ENCODE measurements at places on chromosomes 11 and 22.

- DNase-seq, result no peak
Measured at GRCh38 chr11:64253043-64253442, 1.7 kb downstream of the PLCB3 start.

DNA sequence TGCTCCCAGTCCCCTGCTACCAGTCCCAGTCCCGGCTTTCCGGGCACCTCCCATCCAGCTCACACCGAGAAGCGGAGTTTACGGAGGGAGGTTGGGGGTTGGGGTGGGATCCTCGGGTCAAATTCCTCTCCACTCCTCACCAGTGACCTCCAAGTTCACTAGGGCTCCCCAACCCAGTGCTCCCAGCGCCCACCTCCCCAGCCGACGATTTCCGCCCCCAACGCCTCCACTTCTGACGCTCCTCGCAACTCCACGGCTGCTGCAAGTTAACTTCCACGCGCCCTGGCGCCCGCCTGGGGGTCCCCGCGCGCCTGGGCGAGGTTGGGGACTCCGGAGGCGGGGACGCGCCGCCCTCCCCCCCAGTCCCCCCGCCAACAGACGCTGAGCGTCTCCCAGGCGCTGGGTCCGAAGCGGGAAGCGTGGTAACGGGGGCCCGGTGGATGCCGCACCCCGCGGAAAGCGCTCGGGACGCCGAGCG, 526 bp downstream of the TPST2 start:
- peak; percentile 32 for DNase-seq

DNA sequence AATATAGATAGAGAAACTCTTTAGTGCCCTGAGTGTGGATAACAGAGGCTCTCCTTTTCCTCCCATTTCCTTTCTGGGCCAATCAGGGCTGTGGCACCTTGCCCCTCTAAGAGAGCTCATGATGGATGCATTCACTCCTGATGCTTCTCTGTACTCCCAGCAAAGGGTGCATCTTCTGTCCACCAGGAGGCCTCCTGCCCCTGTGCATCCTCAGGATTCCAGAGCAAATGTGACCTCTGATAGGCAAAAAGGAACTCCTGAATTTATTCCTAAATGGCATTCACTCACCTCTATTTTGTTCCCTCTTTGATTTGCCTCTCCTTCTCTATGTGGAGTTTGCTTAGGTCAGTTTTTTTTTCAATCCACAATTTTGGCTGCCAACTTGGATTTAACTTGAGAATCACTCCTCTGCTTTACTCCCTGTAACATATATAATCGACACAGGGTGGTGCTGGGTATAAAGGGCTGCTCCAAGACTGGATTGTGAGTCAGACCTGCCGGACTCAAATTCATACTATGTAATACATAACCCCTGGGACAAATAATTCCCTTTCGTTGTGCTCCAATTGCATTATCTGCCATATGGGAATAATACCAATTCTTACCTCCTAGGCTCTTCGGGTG, 1.1 kb upstream of the MRGPRX4 start:
- DNase-seq, result no peak

GRCh38 chr22:37024339-37025157, 5.0 kb downstream of the MPST start:
- no peak for DNase-seq

GRCh38 chr11:7546324-7546791, 32.6 kb downstream of the PPFIBP2 start:
- no peak for DNase-seq

DNA sequence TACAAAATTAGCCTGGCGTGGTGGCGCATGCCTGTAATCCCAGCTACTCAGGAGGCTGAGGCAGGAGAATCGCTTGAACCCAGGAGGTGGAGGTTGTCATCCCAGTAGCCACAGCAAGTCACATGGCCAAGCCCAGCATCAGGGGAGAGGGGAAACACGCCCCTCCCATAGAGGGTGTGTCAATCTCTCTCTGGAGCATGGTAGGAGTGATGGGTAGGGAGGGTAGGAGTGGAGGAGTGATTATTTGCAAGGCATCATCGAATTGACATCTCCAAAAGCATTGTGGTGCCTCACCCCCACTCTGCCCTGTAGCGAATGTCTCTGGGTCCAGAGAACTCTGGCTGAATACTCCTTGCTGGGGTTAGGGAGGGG, 6.1 kb upstream of the SSTR3 start:
- DNase-seq, result peak; percentile 45

GRCh38 chr11:118918128-118918685, 7.5 kb downstream of the BCL9L start:
- DNase-seq, result no peak

- DNase-seq, result no peak
Measured at GRCh38 chr11:74909385-74909784, 39.5 kb downstream of the XRRA1 start.

DNA sequence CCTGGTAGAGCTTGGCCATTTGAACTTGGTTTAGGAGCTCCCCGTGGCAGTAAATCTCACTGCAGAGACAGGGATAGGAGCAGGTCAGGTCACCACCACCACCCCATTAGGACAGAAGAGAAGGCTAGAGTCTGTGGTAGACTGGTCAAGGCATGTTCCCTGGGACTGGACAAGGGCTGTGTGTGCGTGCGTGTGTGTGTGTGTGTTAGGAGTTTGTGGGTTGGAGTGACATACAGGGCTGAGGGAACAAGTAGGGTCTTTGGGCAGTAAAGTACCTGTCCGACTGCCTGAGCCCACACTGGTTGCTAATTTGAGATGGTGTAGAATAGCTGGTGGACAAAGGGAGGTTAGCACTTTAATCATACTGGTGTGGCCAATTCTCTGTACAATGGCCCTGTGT, 16.1 kb downstream of the TREH start:
- DNase-seq, result no peak

- no peak for DNase-seq
Measured at GRCh38 chr11:32586576-32587190, 3.1 kb downstream of the EIF3M start.

DNA sequence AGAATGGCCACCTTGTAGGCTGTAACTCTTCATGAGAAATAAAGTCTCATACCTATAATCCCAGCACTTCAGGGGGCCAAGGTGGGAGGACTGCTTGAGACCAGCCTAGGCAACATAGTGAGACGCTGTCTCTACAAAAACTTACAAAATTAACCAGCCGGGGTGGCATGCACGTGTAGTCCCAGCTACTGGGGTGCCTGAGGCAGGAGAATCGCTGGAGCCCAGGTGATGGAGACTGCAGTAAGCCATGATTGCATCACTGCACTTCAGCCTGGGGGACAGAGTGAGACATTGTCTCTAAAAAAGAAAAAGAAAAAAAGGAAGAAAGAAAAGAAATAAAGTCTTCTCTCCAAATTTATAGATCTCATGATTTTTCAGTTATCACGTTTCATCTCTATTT, 4.2 kb upstream of the SLCO2B1 start:
- no peak for DNase-seq

DNA sequence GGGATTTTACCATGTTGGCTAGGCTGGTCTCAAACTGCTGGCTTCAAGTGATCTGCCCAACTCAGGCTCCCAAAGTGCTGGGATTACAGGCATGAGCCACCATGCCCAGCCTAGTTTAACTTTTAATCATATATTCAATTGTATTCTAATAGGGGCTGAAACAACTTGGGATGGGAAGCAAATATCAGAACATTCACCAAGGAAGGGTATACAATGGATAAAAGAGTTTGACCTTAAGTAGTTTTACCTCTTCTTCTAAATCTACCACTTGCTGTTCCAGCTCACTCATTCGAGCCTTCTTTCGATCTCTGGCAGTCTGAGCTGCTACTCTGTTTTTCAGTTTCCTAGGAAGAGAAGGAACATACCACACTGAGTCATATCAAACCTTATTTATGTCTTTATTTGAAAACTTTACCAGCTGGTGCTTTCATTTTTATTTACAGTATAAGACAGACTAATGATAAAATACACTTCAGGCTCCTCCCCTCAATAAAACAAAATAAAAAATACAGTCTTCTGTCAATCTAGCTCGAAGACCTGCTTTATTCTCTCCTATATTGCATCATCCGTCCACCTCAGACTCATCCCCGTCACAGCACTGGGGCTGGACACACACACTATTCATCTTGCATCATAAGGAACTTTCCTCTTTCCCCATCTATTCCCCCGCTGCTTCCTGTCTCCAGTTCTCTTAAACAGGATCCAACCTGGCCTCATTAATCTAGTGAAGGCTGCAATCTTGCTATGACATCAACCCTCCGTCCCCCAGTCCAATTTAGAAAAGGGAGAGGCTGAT, 1.4 kb downstream of the XBP1 start:
- peak; percentile 21 for DNase-seq

GRCh38 chr11:62333768-62334167, 3.5 kb upstream of the ASRGL1 start:
- DNase-seq, result no peak

- no peak for DNase-seq
Measured at GRCh38 chr11:79045800-79046304, 395.0 kb downstream of the TENM4 start.

- DNase-seq, result no peak
Measured at GRCh38 chr22:35349368-35349703, 31.6 kb upstream of the HMOX1 start.

DNA sequence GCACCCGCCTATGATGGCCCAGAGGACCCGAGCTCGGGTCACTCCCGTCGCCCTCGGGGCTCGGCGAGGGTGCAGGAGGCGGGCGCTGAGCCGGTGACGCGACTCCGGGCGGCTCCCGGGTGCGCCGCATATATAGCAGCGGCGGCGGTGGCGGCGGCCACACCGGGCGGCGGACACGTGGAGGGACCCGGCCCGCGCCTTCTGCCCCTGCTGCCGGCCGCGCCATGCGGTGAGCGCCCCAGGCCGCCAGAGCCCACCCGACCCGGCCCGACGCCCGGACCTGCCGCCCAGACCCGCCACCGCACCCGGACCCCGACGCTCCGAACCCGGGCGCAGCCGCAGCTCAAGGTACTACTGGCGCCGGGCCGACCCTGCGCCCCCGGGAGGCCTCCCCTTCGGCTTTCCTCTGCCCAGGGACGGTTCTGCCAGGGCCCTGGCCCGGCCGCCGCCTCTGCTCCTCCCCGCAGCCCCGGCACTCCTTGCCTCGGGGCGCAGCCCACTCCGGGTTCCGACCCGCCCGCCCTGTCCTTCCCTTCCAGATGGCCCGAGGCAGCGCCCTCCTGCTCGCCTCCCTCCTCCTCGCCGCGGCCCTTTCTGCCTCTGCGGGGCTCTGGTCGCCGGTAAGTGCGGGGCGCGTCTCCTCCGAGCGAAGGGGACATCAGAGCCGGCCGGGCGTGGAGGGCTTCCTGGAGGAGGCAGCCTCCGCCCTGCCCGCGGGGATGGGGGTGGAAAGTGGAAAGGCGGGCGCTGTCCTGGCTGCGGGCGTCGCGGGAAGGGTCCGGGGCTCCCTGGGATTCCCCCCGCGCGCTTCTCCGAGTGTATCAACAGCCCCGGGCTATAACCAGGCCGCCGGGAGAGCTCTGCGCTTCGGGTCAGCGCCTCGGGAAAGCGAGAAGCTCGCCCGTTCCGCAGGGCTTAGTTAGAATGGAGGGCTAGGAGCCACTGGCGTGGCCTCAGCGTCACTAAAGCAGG, at the start of gene GAL:
Gene GAL, plus strand, starts transcription at position 160 of the 972 bp plus-strand sequence. Its CDS starts 380 bp downstream, at position 540.
- no peak for DNase-seq

- DNase-seq, result no peak
Measured at GRCh38 chr11:33171251-33171650, 10.0 kb upstream of the CSTF3 start.

DNA sequence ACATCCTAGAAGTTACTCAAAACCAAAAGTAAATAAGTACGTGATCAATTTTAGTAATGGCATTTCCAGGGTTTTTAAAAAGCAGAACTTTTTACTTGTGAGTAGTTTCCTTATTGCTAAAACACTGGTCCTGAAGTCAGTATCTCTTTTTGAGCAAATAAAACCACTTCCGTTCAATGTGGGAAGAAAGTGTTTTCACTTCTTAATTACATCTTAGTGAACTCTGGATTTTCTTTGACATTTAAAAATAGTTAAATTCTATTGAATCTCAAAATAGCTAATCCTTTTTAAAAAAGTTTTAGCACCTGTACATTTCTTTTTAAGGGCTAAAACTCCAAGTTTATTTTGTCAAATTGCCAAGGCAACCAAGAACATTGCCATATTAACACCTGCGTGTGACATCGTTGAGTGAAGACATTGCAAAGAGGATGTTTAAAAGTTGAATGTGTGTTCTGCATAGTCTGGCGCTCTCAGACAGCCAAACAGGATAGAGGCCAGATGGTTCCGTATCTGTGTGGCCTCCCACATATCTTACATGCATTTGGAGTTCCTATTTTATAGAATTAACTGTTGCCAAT, 17.2 kb upstream of the OR5B21 start:
- DNase-seq, result no peak

GRCh38 chr11:33730716-33731115, 5.5 kb downstream of the CD59 start:
- no peak for DNase-seq

- no peak for DNase-seq
Measured at GRCh38 chr11:69965821-69966582, 112.1 kb upstream of the ANO1 start.

DNA sequence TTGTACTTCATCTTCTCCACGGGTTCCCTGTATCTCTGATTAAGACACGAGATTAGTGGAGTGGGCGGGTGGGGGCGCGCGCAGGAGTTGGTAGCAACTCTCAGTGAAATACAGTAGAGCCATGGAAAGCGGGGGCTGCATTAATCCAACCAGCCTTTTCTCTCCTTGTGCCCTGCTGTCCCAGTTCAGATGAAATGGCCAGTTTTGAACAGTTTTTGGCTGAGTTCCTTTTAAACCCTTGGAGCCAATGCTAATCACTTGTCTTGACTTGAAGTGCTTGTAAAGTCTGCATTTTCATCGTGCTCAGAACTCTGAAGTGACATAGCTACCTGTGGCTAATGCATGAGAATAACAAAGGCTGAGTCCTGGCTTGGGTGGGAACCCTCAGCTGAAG, 734 bp upstream of the TMEM123 start:
- DNase-seq, result peak; percentile 66

DNA sequence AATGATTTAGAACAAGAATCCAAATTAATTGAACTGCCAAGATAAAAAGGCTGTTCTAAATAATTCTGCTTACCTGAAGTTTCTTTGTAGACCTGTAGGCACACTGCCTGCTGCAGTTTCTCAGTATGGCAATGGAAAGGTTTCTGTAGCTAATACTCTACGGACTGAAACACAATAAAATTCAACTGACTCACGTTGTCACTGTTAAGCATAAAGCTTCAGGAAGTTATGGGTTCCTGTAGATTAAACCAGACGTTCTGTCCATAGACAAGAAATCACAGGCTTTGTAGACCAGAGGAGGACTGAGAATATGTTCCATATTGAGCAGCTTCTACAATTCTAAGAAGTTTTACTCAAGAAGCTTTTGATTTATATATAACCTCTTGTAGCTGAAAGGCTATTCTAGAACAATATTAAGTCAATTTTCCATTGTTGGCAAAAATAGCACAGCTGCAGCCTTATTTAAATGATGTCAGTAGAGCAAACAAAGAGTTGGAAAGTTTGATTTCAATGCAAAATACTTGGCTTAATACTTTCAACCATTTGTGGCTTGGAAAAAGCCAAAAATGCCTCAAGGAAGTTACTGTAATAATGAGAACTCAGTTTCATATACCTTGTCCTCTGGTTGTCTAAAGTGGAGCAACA, at the start of gene GLYATL2:
Gene GLYATL2, minus strand, starts transcription at position 344 of the 645 bp plus-strand sequence. CDS start 5,092 bp downstream, outside the sequence.
- no peak for DNase-seq

GRCh38 chr11:12144330-12145174, 34.2 kb downstream of the MICAL2 start:
- DNase-seq, result no peak

Measured in stimulated activated CD4-positive, alpha-beta T cell treated with anti-CD3 and anti-CD28 coated beads, Interleukin-4, amount 100 ng/mL, for 4 hours (primary cell).